ENCODE measurements at places on chromosomes 6 and 20.

- DNase-seq: peak; percentile 4
These were observed 60.7 kb upstream of the LAMA2 start for GRCh38 chr6:128822271-128822670.

DNA sequence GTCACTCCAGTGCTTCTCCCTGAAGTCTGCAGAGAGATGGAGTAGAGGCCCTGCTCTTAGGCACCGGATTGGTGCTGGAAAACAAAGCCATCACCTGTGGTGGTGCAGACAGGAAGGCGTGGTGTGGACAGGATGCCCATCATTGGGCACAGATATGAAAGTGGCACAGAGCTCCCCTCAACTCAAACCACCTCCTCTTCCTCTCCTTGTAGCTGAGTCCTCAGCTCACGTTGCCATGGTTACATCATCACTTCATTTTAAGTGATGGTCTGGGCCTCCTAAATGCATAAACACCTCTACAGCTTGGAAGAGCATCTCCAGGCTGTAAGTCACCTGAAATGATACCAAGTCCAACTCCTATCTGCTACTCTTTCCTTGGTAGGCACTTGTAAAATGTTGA, 8.0 kb upstream of the RTF2 start:
- no peak for DNase-seq

GRCh38 chr6:28553986-28554881, 28.6 kb downstream of the GPX5 start:
- DNase-seq: no peak

- no peak for DNase-seq
These were observed 124.5 kb upstream of the SALL4 start for GRCh38 chr20:51926670-51927305.

DNA sequence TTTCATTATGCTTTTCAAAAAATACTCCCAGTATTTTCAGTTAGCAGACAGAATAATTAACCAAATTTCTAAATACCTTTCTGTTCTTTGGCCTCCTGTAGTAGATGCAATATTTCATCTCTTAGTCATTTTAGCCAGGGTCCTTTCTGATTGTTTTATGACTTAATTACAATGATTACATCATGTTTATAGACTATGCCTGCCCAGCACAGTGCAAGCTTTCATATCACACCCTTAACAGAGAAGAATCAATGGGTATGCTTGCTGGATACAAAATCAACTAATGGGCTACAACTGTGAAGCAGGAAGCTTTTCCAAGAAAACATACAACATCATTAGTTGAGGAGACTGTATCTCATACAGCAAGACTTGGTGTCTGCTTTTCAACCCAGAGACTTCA, 119.8 kb upstream of the NRSN1 start:
- DNase-seq: no peak

GRCh38 chr6:88919032-88919431, 44.4 kb downstream of the RNGTT start:
- DNase-seq: no peak

GRCh38 chr20:1368448-1369199, 24.2 kb downstream of the FKBP1A start:
- DNase-seq: no peak

DNA sequence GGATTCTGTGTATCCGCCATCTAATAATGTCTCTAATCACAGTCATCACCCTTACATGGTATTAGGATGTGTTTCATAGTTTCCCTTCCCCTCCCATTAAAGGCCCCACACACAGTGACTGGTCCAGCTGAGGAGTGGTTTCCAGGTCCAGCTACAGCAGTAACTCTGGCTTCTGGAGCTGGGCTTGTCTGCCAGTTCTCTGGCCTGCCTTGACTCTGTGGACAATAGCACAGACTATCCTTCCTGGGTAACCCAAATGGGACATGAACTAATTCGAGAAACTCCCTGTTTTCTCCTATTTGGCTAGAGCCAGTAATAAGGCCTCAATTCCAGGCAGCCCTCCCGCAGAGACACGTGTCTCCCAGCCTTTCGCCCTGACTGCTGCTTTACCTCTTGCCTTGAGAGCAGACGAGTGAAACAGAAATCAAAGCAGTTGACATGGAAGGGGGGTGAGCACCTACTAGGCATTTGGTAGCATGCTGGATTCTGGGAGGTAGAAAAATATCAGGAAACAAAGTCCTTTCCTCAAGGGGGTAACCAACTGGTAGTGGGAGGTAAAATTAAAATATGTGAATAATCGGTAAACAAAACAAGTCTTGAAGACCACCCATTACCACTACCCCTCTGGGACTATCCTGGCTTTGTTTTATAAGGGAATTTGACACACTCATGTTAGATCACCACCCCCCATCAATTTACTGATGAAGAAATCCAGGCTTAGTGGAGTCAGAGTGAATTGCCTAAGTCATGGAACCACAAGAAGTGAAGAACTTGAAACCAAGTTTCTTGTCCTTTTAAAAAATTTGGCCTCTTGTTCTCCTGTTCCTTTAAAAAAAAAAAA, 1.2 kb downstream of the TRAF3IP2 start:
- DNase-seq: peak; percentile 83

GRCh38 chr20:37837924-37838323, 65.0 kb upstream of the VSTM2L start:
- DNase-seq: no peak

DNA sequence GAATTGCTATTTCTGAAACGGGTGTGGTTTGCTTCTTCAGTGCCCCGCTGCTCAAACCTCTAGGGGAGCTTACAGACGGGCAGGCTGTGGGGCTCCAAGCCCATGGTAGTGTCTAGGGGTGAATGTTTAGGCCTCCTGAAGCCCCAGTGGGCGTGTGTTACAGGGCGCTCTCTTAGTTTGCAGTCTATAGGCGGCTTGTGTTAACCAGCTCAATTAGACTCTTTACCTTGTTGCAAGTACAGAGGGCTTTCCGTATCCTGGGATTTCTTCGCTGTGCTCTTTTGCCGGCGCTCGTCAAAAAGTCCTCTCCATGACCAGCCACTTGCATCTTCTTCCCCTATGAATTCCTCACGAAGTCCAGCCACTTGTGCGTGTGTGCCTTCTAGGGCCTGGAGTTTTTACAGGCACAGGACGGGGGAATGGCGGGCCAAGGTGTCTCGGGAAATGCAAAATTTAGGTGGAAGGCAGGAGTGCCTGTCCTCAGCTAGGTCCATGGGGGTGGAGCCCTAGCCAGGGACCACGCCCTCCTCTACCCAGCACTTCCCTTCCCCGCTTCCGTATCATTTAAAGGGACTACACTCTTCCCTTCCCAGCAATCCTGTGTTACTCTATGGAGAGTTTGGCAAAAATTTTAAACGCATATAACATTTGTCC, 94.5 kb downstream of the HTR1B start:
- no peak for DNase-seq

- no peak for DNase-seq
These were observed 155.6 kb upstream of the SMLR1 start for GRCh38 chr6:130671577-130671976.

GRCh38 chr6:37785002-37785662, 34.4 kb upstream of the ZFAND3 start:
- no peak for DNase-seq

GRCh38 chr6:7107578-7108195, at the start of gene RREB1:
Gene RREB1 (plus strand): TSS chr6:7107961. CDS start chr6:7181912, 73,951 bp downstream.
- DNase-seq: peak; percentile 59

DNA sequence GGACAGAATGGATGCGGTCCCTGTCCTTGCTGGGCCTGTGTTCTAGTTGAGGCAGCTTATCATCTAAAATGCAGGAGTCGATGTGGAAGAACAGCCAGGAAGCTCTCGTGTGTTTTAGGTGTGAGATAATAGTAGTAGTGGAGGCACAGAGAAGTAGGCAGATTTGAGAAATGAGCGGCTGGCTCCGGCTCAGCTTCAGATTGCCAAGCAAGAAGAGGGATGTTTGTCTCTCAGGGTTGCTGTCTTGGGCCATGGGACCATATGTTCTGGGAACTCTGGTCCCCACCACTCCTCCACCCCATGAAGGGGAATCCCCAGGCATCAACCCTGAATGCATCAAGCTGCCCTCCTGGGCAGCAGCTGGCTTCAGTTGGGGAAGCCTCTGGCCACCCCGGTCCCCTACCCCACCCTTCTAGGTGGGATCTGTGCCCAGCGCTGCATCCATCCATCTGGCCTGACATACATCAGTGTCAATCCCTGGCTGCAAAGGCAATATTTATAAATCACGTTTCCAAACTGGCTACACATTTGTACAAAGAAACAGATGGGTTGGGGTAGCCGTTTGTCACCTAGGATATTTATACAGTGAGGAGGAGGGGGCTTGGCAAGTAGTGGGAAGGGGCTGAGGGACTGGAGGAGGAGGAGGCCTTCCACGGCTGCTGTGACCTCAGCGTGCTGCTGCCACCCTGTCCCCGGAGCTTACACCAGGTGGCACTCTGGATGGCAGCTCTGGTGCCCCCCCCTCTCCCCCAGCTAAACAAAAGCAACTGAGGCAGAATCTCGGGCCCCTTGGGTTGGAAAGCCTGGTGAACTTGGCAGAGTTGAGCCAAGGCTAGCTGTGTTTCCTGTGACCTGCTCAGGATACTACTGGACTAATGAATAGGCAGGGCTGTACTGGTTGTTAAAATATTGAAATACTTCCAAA, 64.4 kb downstream of the CD40 start:
- DNase-seq: no peak

- DNase-seq: peak; percentile 82
These were observed 19.7 kb downstream of the FAM217A start for GRCh38 chr6:4059115-4059777.

DNA sequence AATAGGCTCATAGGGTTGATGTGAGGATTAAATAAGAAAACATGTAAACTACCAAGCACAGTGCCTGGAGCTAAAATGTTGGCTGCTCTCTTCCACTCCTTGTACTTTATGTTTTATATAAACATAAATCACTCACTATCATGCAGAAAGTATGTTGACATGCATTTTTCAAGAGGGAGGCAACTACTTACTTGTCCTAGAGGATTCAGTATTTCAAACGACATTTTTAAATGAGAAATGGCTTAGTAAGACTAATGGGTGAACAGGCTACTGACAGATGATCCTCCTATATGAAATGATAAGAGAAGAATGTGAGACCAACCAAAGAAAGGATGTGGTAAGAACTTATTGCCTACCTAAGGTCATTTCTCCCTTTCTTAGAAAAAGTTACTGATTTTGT, 21.0 kb downstream of the LATS1 start:
- no peak for DNase-seq

DNA sequence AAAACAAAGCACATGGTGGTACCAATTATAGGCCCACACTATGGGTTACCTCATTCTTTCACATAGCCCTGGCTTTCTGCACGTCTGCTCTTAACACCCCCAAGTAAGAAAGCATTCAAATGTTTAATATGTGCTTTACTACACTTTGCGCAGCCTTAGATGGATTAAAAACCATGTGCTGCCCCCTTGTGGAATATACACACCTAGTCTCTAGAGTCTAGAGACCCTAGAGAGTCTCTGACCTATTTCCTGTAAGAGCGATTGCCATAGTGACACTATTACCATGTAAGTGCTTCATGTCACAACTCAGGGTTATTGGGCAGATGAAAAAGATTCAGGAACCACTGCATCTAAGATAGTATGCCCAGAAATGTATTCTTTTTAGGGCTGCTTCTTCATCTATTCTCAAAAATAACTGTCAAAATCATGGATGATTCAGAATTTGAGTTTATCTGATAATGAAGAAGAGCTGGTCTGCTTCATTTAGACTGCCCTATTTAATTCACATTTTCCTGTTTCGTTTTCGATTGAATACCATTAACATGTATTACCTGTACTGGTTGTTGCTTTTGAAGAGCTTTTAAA, 186.3 kb downstream of the ADGB start:
- DNase-seq: no peak

DNA sequence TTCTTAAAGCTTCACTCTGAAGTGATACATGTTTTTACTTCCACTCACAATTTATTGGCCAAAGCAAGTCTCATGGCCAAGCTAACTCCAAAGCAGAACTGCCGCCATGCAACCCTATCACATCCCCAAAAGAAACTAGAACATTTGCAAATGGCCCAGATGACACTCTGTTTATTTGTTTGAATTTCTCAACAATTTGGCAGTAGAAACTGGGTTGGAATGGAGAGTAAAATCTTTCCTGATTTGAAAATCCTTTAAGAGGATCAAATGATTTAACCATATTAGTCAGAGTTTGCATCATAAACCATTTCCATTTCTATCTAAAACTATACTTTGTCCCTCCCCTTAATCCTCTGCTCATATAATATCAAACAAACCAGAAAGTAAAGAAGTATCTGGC, 39.1 kb upstream of the E2F3 start:
- DNase-seq: no peak

GRCh38 chr6:44828780-44829179, 441.3 kb downstream of the CDC5L start:
- no peak for DNase-seq

DNA sequence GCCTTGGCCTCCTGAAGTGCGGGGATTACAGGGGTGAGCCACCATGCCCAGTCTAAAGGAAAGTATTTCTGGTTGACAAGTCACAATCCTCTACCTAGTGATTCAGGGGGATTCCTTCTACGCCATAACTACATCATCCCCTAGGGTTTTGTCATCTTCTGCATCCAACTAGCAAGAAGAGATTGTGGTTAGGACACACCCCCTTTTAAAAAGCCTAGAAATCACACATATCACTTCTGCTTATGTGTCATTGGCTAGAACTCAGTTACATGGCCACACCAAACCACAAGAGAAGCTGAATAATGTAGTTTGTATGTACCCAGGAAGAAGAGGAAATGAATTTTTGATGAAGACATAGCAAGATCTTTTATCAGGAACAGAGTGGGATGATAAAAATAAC, 14.7 kb upstream of the CHD6 start:
- no peak for DNase-seq

GRCh38 chr20:54633374-54634355, 158.3 kb downstream of the DOK5 start:
- DNase-seq: no peak

DNA sequence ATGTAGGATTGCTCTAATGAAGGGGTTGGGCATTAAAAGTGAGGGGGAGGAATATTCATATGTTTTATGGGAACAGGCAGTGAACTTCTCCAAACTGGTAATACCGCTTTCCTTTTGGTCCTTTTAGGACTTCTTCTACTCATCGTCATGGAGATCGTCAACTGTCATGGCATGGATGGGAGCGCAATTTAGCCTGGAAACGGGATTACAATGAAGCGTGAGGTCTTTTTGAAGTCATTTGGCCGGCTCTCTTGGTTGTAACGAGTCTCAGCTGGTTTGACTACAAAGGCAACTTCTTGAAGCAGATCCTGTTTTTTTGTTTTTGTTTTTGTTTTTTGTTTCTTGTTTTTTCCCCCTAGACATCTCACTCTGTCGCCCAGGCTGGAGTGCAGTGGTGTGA, 1.4 kb upstream of the HLA-E start:
- DNase-seq: no peak

DNA sequence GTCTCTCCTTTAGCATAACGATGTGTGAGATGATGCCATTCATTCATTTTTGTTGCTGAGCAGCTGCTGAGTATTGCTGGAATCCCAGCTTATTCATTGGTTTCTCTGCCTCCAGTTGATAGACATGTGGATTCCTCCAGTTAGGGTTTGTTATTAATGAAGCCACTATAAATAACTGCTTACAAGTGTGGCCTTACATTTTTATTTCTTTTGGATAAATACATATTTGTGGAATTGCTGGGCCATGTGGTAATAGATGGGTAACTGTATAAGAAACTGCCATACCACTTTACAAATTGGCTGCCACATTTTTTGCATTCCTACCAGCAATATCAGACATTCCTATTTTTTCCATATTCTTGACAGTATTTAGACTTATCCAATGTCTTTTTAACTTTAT, 2.6 kb upstream of the HLA-B start:
- DNase-seq: no peak

Data from SJSA1 (cell line).